ENCODE measurements at places on chromosomes 12 and 14.

DNA sequence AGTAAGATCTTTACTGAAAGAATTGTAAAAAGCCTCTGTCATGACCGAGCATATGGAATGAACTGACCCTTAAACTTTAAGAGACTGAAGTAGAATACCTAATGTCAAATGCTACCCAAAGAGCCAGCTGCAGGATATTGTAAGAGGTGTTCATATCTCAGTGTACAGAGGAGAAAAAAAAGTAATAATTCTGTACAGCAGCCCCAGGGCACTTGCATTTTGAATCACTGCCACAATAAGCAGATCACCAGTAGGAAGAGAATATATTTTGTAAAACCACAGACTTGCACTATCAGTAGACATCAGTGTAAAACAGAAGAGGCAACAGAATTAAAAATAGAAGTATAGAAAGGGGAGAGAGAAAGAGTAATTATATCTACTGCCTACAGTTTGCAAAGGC is 162.6 kb downstream of the PPFIA2 start:
- DNase-seq, result no peak

- no peak for DNase-seq
These were observed 34.8 kb upstream of the CLEC14A start for GRCh38 chr14:38290601-38291188.

DNA sequence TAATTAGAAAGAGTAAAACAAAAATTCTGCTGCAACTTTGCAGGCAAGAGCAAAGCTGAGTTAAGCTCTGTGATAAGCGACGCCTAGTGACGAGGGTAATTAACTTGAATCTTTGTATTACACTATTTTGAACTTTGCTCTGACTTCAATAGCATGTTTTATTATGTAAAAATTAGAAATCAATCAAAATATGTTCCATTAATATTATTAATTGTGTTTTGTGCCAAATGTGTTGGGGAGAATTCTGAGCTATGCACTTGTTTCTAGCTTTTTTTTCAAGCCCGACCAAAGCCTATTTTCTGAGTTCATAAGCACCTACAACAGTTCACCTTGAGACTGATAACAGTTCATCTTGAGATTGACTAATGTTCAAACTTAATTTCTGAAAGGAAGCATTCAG is 90.1 kb upstream of the PDE3A start:
- DNase-seq, result no peak

- DNase-seq, result no peak
These were observed 58.3 kb upstream of the ANP32D start for GRCh38 chr12:48414021-48414420.

- DNase-seq, result peak; percentile 12
These were observed 124.4 kb downstream of the KIF26A start for GRCh38 chr14:104262515-104263514.

Measured in ovary (tissue), 10 donors.